ENCODE measurements at places on chromosomes 5 and 9.

DNA sequence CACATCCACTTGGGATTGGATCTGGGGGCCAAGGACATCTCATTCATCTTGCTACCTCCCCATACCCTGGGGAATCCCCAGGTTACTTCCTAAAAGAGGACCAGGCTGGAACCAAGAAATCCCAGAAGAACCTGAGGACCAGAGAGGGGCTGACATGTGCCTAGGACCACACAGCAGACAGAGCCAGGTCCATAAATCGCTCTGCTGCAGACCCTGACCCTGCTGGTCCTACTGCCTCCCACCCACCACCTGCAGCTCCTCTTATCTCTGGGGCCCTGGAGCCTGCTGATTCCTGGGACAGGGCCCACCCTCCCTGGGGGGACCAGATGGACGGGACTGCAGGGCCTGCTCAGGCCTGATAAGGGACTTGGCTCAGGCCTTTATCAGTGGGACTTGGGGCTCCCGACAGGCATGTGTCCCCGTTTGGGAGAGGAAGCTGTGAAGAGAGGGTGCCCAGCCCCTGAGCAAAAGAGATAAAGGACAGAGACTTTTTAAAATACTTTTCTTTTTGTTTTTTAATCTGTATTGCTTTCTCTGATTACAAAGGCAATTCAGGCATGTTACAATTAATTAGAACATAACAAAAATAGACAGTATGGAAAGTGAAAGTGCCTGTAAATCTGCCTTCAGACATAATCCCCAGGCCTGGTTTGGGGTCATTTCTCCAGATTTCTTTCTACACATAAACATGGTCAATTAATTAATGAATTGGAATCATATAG, 101.3 kb upstream of the LARP1 start:
- no peaks in the 10 kb centered on the region for H3K36me3 ChIP-seq
- H3K27me3 ChIP-seq = no peaks in the 10 kb centered on the region
- DNase-seq = no peak
- no peak overlapping the region for H3K4me3 ChIP-seq

GRCh38 chr5:31853398-31854135, 214.6 kb downstream of the PDZD2 start:
- peaks cover 13% of the 10 kb centered on the region for H3K4me1 ChIP-seq
- peak overlapping the region; percentile 82 for H3K4me3 ChIP-seq
- no peak for DNase-seq
- no peaks in the 10 kb centered on the region for H3K27me3 ChIP-seq

GRCh38 chr5:160378330-160378729, 7.9 kb upstream of the C1QTNF2 start:
- no peak overlapping the region for H3K4me3 ChIP-seq
- H3K27ac ChIP-seq = no peak overlapping the region
- H3K27me3 ChIP-seq = no peaks in the 10 kb centered on the region
- H3K36me3 ChIP-seq = no peaks in the 10 kb centered on the region

DNA sequence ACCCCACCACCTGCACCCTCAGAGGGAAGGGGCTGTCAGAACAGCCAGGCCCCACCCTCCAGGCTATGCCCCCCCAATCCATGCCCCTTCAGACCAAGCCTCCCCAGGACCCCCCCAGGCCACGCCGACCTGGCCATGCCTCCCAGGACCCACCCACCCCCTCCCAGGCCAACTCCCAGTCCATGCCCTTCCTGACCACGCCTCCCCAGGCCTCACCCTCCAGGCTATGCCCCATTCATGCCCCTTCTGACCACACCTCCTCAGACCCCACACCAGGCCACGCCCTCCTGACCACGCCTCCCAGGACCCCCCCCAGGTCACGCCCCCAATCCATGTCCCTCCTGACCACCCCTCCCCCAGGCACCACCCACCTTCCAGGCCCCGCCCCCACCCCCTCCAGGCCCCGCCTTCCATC, 27.6 kb downstream of the TPPP start:
- H3K27ac ChIP-seq = no peak overlapping the region
- DNase-seq = peak; percentile 71
- H3K4me1 ChIP-seq = no peaks in the 10 kb centered on the region
- no peak overlapping the region for H3K4me3 ChIP-seq
- H3K36me3 ChIP-seq = peaks cover 38% of the 10 kb centered on the region

DNA sequence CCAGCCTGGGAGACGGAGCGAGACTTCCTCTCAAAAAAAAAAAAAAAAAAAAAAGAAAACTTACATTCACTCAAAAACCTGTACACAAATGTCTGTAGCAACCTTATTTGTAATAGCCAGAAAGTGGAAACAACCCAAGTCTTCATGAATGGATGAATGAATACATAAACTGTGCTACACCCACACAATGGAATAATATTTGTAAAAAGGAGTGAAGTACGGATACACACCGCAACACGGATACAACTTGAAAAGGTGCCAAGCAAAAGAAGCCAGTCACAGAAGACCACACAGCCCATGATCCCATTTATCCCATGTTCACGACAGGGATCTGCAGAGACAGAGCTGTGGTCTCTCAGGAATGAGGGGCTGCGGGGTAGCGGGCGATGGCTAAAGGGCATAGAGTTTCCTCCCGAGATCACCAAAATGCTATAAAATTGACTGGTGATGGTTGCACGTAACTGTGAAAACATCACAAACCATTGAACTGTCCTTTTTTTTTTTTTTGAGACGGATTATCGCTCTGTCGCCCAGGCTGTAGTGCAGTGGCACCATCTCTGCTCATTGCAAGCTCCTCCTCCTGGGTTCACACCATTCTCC, 76.2 kb upstream of the COL5A1 start:
- no peak overlapping the region for H3K27ac ChIP-seq
- DNase-seq = no peak
- no peaks in the 10 kb centered on the region for H3K4me1 ChIP-seq
- no peaks in the 10 kb centered on the region for H3K36me3 ChIP-seq

DNA sequence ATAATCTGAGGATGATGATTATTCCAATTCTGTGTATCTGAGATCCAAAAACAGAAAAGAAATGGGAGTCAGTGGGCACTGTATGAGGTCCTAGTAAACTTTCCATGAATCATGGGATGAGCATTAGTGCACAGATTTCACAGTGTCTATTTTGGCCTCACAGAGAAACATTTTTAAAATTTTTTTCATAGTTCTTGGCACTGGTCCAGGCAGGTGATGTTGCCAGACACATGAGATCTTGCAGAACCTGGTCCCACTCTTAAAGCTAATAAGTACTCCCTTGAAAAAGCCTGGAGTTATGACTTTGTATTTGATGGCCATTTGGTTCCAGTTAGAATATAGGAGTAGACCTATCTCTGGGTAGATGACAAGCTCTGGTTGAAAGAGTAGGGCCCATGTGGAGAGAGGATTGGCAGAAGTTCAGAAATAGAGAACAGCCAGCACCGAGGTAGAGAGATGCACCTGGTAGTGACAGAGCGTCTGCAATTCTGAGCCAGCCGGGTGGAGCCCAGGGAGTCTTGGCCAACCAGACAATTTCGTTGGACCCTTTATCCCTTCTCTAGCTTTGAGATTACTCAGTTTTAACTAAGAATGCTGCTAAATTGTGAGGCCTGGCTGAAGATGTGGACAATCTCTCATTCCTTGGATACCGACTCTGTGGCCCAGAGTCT, 6.3 kb upstream of the TNFSF15 start:
- no peak overlapping the region for H3K4me3 ChIP-seq
- no peaks in the 10 kb centered on the region for H3K27me3 ChIP-seq
- no peak for DNase-seq
- no peak overlapping the region for H3K27ac ChIP-seq
- H3K4me1 ChIP-seq = peaks cover 4% of the 10 kb centered on the region

- H3K4me3 ChIP-seq = no peak overlapping the region
- no peaks in the 10 kb centered on the region for H3K27me3 ChIP-seq
- H3K27ac ChIP-seq = no peak overlapping the region
- H3K4me1 ChIP-seq = no peaks in the 10 kb centered on the region
- H3K36me3 ChIP-seq = no peaks in the 10 kb centered on the region
These were observed 55.5 kb upstream of the MEGF10 start for GRCh38 chr5:127235136-127235535.

GRCh38 chr9:131186622-131187021, 61.2 kb downstream of the NUP214 start:
- H3K27me3 ChIP-seq = no peaks in the 10 kb centered on the region
- peaks cover 11% of the 10 kb centered on the region for H3K36me3 ChIP-seq
- H3K4me1 ChIP-seq = no peaks in the 10 kb centered on the region
- H3K27ac ChIP-seq = no peak overlapping the region

DNA sequence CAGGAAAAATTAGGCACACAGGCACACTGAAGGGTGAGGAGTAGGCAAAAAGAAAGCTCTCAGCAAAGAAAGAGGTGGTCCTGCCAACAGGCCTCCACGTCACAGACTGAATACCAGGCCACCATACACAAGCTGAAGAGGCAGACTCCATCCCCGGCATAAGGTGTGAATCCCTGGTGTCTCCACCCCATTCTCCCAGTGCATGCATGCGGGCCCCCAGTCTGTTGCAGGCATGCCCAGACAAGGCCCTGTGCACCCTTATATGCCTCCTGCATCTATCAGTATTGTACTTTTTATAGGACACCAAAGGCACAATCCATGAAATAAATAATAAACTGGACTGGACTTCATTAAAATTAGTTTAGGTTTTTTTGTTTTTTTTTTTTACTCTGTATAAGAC, 73.1 kb downstream of the RGMB start:
- peaks cover 42% of the 10 kb centered on the region for H3K36me3 ChIP-seq
- no peak for DNase-seq
- no peaks in the 10 kb centered on the region for H3K4me1 ChIP-seq
- H3K4me3 ChIP-seq = no peak overlapping the region
- no peaks in the 10 kb centered on the region for H3K27me3 ChIP-seq

DNA sequence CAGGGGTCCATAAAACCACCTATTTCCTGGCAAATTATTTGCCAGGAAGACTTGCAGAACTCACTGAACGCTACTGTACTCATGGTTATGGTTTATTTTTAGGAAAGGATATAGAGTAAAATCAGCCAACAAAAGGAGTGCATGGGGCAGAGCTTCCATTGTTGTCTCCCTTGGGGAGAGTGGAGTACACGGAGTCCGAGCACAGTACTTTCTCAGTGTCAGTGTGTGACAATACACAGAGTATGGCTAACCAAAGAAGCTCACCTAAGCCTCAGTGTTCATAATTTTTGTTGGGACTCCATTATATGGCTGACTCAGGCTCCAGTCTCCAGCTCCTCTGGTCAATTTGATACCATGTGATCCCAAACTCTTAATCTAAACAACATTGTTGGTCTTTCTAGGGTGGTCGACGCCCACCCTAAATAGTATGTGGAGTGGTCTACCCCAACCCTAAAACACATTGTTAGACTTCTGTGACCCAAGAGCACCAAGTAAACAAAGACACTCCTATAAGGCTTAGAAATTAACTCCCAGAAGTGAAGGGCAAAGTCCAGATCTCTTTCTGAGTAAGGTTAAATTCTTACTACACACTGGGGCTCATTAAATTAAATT, 74.9 kb downstream of the SLC44A1 start:
- H3K27ac ChIP-seq = no peak overlapping the region
- no peaks in the 10 kb centered on the region for H3K4me1 ChIP-seq

DNA sequence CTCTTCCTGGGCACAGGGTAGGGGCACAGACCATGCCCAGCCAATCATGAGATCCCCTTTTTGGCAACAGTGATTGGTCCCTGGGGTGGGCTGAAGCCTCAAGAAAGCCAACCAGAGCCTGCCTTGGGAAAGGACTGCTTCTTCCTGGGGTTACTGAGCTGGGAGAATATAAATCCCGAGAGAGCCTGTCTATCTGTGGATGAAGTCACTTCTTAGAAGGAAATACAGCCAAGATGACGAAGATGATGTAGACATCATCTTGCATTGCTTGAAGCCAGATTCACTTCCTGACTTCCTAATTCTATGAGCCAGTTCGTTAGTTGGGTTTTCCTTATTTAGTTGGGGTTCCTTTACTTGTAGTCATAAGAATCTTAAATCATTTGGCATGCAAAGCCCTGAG, 50.1 kb upstream of the PWWP2A start:
- H3K27ac ChIP-seq = no peak overlapping the region
- H3K4me3 ChIP-seq = no peak overlapping the region
- DNase-seq = no peak
- H3K36me3 ChIP-seq = no peaks in the 10 kb centered on the region
- peaks cover 17% of the 10 kb centered on the region for H3K4me1 ChIP-seq

GRCh38 chr5:59346514-59346913, 547.0 kb downstream of the PDE4D start:
- no peak overlapping the region for H3K27ac ChIP-seq
- no peaks in the 10 kb centered on the region for H3K27me3 ChIP-seq
- H3K4me3 ChIP-seq = no peak overlapping the region

- no peaks in the 10 kb centered on the region for H3K27me3 ChIP-seq
- DNase-seq = no peak
- peaks cover 3% of the 10 kb centered on the region for H3K4me1 ChIP-seq
- H3K27ac ChIP-seq = no peak overlapping the region
These were observed 178.5 kb downstream of the C9orf152 start for GRCh38 chr9:110029429-110029955.

- H3K27ac ChIP-seq = no peak overlapping the region
- no peak for DNase-seq
- no peak overlapping the region for H3K4me3 ChIP-seq
- no peaks in the 10 kb centered on the region for H3K4me1 ChIP-seq
- no peaks in the 10 kb centered on the region for H3K36me3 ChIP-seq
These were observed 53.7 kb upstream of the SMIM15 start for GRCh38 chr5:61215996-61216395.

GRCh38 chr5:171841984-171842776, 56.6 kb downstream of the SMIM23 start:
- DNase-seq = no peak
- H3K36me3 ChIP-seq = no peaks in the 10 kb centered on the region
- H3K27ac ChIP-seq = no peak overlapping the region
- no peak overlapping the region for H3K4me3 ChIP-seq
- H3K4me1 ChIP-seq = no peaks in the 10 kb centered on the region
- H3K27me3 ChIP-seq = no peaks in the 10 kb centered on the region

GRCh38 chr9:113956901-113957300, 80.8 kb downstream of the ZNF618 start:
- no peak overlapping the region for H3K4me3 ChIP-seq
- H3K27me3 ChIP-seq = no peaks in the 10 kb centered on the region
- H3K36me3 ChIP-seq = no peaks in the 10 kb centered on the region
- no peak for DNase-seq
- no peak overlapping the region for H3K27ac ChIP-seq
- no peaks in the 10 kb centered on the region for H3K4me1 ChIP-seq

- H3K36me3 ChIP-seq = peaks cover 20% of the 10 kb centered on the region
- no peak overlapping the region for H3K4me3 ChIP-seq
- no peak overlapping the region for H3K27ac ChIP-seq
- no peaks in the 10 kb centered on the region for H3K27me3 ChIP-seq
These were observed 33.6 kb upstream of the MEGF10 start for GRCh38 chr5:127256886-127257597.

DNA sequence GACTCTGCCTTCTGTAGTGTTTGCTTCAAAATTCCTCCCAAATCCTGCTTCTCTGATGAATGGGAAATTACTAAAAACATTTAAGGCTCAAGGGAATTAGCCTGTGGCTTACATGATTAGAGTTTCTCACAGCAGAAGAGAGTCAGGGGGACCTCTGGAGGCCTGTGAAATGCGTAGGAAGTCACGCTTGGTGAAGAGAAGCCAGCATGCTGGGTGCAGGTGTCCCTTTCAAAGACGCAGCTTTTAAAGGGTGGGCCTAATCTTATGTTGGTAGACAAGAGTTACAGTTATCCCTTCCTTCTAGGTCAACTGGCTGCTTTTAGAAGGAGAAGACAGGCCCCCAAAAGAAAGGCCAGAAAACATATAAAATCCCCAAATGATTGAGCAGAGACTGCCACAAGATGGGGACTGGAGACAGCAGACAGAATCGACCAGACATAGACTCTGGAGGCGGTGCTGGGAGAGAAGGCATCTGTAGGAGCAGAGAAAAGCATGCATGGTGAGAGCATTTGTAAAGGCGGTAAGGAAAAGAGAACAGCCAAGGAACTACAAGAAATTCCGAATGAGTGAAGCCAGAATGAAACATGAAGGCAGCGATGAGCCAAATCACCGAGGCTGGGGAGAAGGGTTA, 42.3 kb downstream of the B4GALT1 start:
- no peaks in the 10 kb centered on the region for H3K27me3 ChIP-seq
- H3K4me3 ChIP-seq = no peak overlapping the region

Measured in H9 (cell line).